ENCODE measurements at places on chromosomes 1 and 21. TPM values are rescaled to one million over a fixed set of nuclear protein-coding genes. Genes with fewer than 3 reads are reported as not detected.

DNA sequence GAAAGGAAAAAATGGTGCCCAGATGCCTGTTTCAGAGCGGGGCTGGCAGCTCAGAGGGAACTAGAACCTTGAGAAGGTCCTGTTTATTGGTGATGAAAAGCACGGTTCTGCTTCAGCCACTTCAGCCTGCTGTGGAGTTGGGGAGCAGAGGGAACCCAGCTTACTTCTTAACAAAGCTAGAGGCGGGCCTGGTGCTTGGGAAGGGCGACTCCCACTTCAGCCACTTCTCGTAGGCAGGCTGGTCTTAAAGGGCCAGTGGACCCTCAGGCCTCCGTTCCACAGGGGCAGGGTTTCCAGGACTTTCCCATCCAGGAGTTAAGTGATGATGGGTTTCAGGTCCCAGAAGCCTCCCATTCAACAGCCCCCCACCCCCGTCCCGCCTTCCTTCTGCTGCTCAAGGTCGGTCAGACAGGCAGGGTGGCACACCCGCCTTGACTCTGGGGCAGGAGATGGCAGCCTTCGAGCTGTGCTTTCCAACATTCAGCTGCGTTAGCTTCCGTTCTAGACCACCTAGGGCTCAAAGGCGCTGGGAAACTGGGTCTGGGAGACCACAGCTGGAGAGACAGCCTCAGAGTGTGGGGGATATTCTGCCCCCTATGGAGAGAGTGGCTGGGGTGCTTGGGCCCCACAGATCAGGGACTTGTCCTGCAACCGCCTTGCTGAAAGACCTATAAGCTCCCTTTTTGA is 3.4 kb downstream of the RUNX3 start:
- no peak for DNase-seq
- no peaks in the 10 kb centered on the region for H3K36me3 ChIP-seq
- no peak overlapping the region for H3K27ac ChIP-seq
- peaks cover 82% of the 10 kb centered on the region for H3K27me3 ChIP-seq
- peaks cover 6% of the 10 kb centered on the region for H3K4me1 ChIP-seq

DNA sequence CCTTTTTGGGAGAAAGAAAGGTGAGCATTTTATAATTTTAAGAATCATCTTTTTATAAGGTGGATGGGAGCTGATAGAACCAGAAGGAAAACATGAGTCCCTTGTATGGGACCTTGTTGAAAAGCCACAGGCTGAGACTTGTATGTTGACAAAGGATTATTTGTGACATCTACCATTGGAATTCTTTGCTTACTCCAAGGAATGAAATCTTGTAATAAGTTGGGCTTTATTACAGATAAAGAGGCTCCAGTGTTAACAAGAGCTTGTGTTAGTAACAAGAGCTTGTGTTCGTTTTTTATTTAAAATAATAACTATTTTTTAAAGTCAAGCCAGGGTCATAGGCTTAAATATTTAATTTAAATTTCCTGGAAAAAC is 201.1 kb upstream of the CHRM3 start:
- H3K4me3 ChIP-seq: no peak overlapping the region
- H3K27ac ChIP-seq: no peak overlapping the region
- H3K4me1 ChIP-seq: no peaks in the 10 kb centered on the region
- no peaks in the 10 kb centered on the region for H3K27me3 ChIP-seq
- no peaks in the 10 kb centered on the region for H3K36me3 ChIP-seq
- no peak for DNase-seq

DNA sequence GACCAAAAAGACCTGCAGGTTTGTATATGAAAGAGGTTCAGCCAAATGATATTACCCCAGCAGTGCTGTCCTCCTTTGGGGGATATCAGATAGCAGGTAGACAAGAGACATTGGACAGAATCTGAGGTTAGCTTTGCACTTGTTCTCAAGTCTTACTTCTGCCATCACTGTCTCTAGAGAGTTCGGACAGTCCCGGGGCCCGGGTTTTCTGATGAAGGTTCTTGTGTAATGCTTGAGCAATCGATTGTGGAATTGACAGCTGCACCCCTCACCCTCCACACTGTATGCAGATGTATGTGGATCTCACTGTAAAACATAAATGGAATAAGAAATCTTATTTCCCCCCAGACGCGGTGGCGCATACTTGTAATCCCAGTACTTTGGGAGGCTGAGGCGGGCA is 56.2 kb upstream of the MORC3 start:
- no peak overlapping the region for H3K4me3 ChIP-seq
- no peak overlapping the region for H3K27ac ChIP-seq
- no peaks in the 10 kb centered on the region for H3K4me1 ChIP-seq
- H3K27me3 ChIP-seq: no peaks in the 10 kb centered on the region
- peaks cover 4% of the 10 kb centered on the region for H3K36me3 ChIP-seq

DNA sequence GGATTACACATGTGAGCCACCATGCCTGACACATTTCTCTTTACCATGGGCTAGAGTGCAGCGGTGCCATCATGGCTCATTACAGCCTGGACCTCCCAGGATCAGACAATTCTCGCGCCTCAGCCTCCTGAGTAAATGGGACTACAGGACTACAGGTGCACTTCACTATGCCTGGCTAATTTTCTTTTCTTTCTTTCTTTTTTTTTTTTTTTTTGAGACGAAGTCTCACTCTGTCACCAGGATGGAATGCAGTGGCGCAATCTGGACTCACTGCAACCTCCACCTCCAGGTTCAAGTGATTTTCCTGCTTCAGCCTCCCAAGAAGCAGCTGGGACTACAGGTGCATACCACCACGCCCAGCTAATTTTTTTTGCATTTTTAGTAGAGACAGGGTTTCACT is 14.8 kb upstream of the KIF1B start:
- H3K27ac ChIP-seq: no peak overlapping the region
- H3K36me3 ChIP-seq: no peaks in the 10 kb centered on the region
- H3K4me3 ChIP-seq: no peak overlapping the region
- H3K4me1 ChIP-seq: no peaks in the 10 kb centered on the region
- DNase-seq: no peak
- no peaks in the 10 kb centered on the region for H3K27me3 ChIP-seq

PHACTR4 gene
- 9.4 TPM for polyA plus RNA-seq

FAM72B gene
- polyA plus RNA-seq: 1.2 TPM

- peak within 1 kb of the TSS; percentile 97 for H3K4me3 ChIP-seq
- H3K36me3 ChIP-seq: peaks cover 12% of the 10 kb centered on the region
- peak; percentile 99 for DNase-seq
Observed at GRCh38 chr1:161225534-161226319, at the start of gene TOMM40L. TOMM40L (plus strand) TSS chr1:161226060; CDS start chr1:161226490, 430 bp downstream.

NEGR1 gene
- polyA plus RNA-seq: 1.6 TPM

ZNHIT6 gene
- 10.6 TPM for polyA plus RNA-seq

GRCh38 chr1:74396933-74397332 is 115.5 kb downstream of the LRRC53 start:
- no peak overlapping the region for H3K27ac ChIP-seq
- H3K4me3 ChIP-seq: no peak overlapping the region
- no peaks in the 10 kb centered on the region for H3K27me3 ChIP-seq
- H3K36me3 ChIP-seq: no peaks in the 10 kb centered on the region

SAMD11 gene
- 0.03 TPM for polyA plus RNA-seq

DNA sequence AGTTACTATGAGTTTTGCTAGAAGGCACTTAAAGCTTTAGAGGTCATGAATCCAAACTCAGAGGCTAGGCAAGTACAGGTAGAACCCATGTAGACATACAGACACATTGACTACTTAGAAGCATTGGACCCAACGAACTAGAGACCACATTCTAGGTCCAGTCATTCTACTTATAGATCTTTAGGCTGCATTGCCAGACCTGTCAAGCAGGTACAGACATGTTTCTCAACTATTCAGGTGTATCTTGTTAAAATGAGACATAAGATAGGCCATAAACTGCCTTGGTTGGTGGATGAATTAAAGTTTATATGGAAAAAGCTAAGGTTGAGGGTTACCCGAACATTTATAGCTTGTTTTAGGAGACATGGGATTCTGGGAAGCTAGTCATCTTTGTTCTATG is 6.5 kb downstream of the ZP4 start:
- peak; percentile 69 for DNase-seq
- H3K27ac ChIP-seq: no peak overlapping the region
- H3K36me3 ChIP-seq: no peaks in the 10 kb centered on the region
- H3K4me1 ChIP-seq: peaks cover 18% of the 10 kb centered on the region
- H3K27me3 ChIP-seq: no peaks in the 10 kb centered on the region

SIM2 gene
- 0.03 TPM for polyA plus RNA-seq

MTARC1 gene
- polyA plus RNA-seq: 2.1 TPM

NECTIN4 gene
- polyA plus RNA-seq: 6.0 TPM

GPR157 gene
- polyA plus RNA-seq: 6.5 TPM

C2CD4D gene
- 0.05 TPM for polyA plus RNA-seq

DNA sequence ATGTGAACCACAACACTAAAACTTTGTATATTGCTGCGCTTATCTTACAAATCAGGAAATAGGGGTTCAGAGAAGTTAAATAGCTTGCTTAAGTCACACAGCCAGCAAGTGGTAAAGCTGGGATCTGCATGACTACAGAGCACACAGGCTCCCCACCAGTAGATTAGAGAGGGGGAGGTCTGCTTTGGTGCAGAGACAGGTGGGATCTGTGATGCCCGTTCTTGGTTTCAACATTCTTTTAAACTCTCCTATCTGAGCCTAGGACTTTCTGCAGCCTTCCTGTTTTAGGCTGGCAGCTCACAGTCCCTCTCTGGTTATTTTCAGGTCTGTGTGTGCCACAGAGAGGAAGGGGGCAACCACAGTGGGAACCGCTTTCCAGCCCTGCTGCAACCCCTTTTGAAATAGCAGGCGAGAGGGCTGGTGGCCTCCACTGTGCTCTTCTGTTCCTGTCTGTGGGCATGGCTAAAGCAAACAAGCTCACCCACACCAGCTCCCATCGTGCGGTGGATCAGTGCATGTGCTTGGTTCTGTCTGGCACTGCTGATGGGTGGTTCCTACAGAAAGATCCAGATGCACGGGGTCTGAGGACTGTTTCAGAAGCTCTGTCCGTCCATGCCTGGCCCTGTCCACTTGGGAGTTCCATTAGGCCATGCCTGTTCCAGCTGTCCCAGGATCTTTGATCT is 1.7 kb upstream of the IL6R start:
- H3K36me3 ChIP-seq: no peaks in the 10 kb centered on the region
- no peak for DNase-seq
- peaks cover 31% of the 10 kb centered on the region for H3K4me1 ChIP-seq
- H3K4me3 ChIP-seq: no peak overlapping the region
- H3K27ac ChIP-seq: no peak overlapping the region

DNA sequence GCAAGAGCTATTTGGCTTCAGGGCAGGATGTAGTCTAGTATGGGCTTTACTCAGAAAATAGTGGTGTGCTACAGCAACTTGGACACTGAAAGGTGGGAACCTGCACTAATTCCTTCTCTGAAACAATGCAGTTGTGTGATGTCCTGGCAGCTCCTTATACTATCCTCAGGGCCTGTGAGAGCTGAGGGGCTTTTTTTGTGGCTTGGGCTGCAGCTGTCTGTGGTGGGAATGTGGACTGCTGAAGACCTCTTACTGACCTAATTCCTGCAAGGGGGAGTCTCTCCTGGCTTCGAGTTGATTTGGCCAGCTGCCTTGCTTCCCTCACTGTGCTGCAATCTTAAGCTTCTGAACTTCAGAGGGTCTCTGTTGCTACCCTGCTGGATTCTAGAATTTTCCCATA is 22.3 kb upstream of the CHODL start:
- H3K27me3 ChIP-seq: no peaks in the 10 kb centered on the region
- no peak overlapping the region for H3K4me3 ChIP-seq
- no peaks in the 10 kb centered on the region for H3K4me1 ChIP-seq
- H3K27ac ChIP-seq: no peak overlapping the region
- H3K36me3 ChIP-seq: no peaks in the 10 kb centered on the region
- no peak for DNase-seq

GRCh38 chr1:197042676-197043341 is 24.3 kb downstream of the F13B start:
- H3K4me1 ChIP-seq: peaks cover 2% of the 10 kb centered on the region
- DNase-seq: no peak
- H3K4me3 ChIP-seq: no peak overlapping the region
- no peaks in the 10 kb centered on the region for H3K36me3 ChIP-seq

HIVEP3 gene
- polyA plus RNA-seq: 3.5 TPM

Measured in keratinocyte (primary cell).